ENCODE measurements at places on chromosomes 1 and 21.

DNA sequence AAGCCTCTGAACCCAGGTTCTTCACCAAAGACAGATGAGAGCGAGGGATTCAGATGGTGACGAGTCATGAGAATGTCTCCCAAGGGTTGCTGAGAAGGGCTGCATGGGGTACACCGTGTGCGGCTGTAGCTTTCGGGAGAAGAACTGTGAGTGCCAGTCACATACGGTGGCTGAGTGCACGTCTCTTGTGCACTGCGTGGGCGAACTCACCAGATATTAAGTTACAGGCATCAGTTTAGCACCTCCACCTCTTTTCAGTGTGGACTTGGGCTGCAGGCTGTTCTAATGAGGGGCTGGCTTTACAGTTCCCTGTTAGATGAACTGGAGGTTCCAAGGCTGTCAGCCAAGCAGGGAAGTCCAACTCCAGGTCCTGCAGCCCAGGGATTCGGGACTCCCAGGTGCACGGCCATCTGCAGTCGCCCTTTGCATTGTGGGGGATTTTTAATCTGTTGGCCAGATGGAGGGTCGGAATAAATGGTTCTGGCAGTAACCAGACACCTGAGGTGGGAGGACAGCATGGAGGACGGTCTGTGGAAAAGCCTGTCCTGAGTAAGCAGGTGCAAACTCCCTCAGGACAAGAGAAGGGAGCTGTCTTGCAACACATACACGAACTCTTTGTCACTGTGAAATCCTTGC, 26.5 kb upstream of the AVPR1B start:
- DNase-seq: no peak

DNA sequence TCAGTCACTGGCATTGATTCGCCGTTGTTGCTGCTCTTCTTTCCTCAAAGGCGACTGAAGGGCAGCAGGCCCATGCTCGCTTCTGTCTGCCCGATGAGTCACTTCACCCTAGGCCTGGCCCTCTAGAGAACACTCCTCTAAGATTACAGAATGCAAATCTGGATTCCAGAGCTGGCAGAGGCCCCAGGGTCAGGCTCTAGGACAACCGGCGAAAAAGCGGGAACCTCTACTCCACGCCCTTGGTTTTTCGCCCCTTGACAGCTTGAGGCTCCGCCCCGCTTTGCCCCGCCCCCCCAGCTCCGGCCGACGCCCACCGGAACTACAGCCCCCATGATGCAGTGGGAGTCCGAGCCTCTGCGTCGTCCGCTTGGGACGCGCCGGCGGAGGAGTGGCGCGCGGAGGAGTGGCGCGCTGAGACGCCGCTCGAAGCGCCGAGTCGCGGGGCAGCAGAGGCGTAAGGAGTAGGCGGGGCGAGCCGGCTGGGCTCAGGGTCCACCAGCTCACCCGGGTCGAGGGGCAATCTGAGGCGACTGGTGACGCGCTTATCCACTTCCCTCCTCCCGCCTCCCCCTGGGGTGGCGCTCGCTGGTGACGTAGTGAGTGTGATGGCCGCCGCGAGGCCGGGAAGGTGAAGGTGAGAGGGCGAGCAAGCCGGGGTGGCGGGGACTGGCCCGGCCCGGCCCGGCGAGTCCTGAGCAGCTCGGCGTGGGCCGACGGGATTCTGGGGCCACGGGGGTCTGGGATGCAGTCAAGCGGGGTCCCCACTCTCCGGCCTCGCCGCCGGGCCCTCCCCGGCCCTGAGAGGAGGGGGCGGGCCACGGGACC, at the start of gene MFN2:
MFN2 (plus strand) TSS at position 594 of the 825 bp plus-strand sequence. CDS start 8,725 bp downstream, outside the sequence.
- peak; percentile 92 for DNase-seq

- no peak for DNase-seq
Observed at GRCh38 chr1:175129182-175129581, 61.5 kb downstream of the TNN start.

DNA sequence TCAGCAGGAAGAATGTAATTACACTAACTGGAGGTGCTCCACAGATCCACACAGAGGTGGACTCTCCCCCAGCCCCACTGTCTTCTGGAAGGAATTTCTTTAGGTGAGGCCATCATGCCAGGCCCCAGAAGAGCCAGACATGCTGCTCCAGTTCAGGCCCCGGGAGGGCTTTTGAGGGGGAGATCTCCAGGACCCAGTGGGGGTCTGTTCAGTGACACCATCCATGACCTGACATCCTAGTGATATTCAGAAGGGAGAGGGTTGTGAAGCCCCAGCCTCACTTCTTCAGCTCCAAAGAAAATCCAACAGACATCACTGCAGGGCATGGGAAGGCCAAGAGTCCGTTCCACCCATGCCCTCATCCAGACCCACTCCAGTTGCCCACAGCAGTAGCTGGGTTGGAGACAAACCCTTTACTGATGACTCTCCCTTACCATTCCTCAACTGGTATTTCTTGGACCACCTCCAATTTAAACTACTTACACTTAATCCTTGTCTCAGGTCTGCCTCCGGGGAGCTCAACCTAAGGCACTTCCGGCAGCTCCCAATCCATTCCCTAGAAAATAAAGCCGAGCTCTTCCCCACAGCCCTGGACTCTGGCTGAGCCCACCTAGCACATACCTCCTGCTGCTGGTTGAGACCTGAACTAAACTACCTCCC, 39.2 kb downstream of the CSMD2 start:
- DNase-seq: no peak

DNA sequence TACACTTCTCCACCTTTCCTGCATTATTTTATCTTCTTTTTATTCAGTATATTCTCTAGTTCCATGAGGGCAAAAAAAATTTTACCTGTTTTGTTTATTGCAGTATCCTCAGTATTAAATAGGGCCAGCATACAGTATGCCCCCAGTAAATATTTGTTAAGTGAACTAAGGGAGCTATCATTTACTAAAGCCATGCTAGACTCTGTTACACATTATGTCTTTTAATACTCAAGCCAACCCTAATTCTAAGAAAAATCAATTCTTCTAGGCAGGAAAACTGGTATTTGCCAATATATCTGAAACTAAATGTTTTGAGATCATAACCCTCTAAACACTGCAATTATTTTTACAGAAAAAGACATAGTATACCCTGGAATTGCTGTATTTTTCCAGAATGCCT, 18.3 kb downstream of the TMEM50A start:
- no peak for DNase-seq

DNA sequence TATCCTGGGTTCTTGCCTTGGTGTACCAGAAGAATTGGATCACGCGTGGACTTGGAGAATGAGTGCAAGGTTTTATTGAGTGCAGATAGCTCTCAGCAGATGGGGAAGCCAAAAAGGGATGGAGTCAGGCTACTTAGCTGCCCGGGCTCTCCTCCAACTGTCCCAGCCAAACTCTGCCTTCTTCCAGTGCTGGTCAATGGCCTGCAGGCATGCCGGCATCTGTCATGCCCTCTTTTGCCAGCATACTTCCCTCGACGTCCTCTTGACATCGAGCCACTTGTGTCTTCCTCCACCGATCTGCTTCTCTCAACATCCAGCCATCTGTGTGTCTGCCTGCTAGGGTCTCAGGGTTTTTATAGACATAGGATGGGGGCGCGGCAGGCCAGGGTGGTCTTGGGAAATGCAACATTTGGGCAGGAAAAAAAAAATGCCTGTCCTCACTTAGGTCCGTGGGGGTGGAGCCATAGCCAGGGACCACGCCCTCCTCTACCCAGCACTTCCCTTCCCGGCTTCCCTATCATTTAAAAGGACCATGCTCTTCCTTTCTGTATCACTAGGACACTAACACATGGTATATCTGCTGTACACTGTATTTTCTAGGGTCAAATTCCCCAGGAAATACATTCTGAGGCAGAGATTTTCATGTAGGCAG, 47.0 kb upstream of the BCAR3 start:
- DNase-seq: no peak

- DNase-seq: no peak
Observed at GRCh38 chr1:19452221-19452663, 33.1 kb downstream of the CAPZB start.

DNA sequence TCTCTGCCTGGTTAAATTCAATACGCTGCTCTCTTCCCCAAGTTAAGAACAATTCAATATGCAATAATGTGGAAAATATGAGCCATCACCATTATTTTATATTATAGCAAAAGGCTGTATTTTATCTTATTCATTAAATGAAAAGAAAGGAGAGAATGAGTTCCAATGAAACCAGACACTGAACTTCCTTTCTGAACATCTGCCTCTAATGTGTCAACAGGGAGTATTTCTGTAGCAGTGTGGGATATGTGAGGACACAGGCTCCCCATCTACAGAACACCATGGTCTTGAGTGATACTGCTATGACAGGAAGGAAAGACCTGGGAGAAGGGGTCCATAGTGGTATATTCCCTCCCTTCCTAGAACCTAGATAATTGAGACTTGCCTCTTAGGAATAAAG, 46.3 kb downstream of the CASQ2 start:
- DNase-seq: no peak

DNA sequence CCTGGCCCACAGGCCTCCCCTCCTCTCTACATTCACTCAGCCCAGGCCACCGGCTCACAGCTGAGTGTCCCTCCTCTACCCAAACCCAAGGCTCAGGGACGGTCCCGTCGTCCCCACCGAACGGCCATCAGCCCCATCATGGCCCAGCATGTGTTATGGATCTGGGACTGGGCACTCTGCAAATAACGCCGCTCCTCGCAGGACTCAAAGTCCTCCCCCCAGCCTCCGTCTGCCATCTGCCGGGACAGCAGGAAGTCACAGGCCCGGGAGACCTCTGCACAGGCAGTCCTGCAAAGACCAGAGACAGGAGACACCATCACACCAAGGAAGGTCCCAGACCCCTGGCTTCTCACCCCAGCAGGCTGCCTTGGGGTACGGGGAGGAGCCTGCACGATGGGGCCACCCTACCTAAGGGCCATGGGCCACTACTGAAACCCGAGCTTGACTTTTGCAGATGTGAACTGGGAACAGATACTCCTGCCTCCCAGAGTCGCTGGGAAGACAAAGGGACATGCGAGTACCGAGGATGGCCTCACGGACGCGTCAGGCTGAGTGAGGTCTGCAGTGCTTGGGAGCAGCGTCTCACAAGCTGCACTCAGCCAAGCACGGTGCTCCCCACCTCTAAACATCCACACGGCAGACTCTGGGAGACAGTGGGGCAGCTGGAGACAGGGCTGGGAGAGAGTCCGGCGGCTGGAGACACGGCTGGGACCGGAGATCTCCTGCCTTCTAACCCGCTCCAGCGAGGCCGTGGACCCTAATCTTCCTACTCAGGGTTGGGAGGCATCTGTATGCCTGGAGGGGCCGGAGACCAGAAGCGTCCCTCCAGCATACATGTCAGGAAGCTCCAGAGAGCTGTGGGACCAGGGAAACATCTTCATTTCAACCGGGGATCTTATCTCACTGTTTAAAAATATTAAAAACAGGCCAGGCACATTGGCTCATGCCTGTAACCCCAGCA, 10.4 kb upstream of the SPATC1L start:
- DNase-seq: no peak

GRCh38 chr1:11967028-11967547, 13.2 kb upstream of the MFN2 start:
- peak; percentile 11 for DNase-seq

GRCh38 chr1:229943988-229944743, 122.9 kb upstream of the GALNT2 start:
- DNase-seq: no peak

DNA sequence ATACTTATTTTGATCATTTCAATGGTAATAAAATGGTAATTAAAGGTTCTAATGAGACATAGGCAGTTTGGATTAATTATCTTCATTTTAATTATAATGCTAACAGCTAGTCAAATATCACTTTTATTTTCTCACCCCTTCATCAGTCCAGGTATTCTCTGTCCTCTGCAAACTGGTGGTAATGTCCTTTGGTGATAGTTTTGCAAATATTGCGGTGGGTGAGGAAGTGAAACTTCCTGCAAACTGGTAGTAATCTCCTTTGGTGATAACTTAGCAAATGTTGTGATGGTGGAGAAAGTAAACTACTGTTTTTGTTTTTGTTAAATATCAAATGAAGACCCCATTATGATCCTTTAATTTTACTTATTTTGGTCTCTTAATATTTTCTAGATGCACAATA, 209.0 kb downstream of the AMY1C start:
- no peak for DNase-seq

- DNase-seq: no peak
Observed at GRCh38 chr21:42913476-42913875, 12.0 kb downstream of the ERVH48-1 start.

DNA sequence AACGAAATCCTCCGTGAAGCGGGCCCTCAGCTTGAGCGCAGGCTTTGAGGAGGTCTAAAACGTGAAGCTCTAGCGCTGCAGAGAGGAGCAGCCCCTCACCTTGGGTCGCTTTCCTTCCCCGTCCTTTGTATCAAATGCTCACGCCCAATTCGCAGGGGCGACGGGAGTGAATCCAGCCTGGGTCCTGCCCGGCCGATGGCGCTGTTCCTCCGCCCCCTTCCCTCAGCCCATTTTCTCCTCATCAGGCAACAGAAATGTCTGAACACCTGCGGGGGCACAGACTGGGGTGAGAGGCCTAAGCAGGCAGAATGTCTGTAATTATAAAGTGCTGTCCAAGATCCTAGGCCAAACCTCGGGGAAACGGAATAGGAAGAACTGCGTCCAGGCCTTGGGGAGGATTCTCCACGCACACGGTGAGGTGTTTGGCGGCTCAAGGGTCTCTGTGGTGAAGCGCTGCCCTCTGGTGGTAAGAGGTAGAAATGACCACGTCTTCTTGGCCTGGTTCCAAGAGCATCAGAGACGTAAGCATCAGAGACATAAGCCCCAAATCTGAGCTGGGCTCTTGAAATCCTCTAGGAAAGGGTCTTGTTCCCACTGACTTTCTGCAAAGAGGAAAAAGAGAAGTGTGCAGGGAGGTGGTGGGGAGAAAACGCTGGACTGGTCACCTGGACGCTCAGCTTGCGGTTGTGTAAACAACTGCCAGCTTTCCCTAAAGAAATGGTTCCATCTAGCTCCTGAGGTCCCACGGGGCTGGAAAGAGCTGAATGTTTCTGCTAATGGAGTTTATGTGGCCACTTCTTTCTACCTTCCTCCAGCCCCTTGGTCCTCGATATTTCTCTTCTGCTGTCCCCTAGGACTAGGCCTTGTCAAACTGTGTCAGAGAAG, 92.1 kb upstream of the CD53 start:
- DNase-seq: peak; percentile 85

DNA sequence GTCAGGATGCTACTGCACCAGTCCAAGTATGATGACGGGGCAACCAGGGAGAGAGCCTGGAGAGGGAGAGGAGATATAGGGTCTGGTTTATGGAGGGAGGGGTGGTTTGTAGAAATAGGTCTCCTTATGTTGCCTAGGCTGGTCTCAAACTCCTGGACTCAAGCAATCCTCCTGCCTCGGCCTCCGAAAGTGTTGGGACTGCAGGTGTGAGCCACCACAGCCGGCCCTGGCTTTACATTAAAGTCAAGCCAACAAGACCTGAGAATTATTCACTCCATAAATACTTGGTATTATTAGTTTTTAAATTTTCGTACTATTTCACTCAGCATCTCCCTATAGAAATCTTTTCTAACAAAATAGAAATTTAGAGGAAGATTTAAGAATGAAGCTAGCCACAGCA, 86.8 kb downstream of the MATN1 start:
- DNase-seq: no peak

Data from CD4-positive, alpha-beta T cell treated with Interleukin-12 subunit alpha and Interleukin-12 subunit beta, for 1 hour (primary cell).